Heart right ventricle (tissue), 16 donors: ENCODE measurements at places on chromosomes 5 and 9. TPM values are rescaled to one million over a fixed set of nuclear protein-coding genes. Genes with fewer than 3 reads are reported as not detected.

DNA sequence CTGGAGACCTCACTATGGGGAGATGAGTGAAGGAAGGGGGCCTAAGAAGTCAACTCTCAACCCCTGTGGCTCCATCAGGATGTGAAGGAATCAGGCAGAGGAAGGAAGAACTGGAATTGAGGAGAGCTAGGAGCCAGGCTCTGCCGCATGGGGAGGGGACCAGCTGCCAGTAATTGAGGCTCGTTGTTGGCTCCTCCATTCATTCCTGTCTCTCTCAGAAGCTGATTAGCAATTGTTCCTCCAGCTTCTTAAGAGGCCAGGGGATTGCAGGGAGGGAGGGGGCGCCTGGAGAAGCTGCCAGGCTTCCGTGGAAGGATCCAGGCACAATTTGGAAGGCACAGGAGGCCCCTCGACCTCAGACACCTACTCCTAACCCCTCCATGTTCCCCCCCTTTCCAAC is 20.5 kb upstream of the TTLL11 start:
- no peaks in the 10 kb centered on the region for H3K4me1 ChIP-seq
- no peak for DNase-seq
- no peaks in the 10 kb centered on the region for H3K36me3 ChIP-seq
- H3K27ac ChIP-seq: no peak overlapping the region

GRCh38 chr9:90175257-90175656 is 467.4 kb downstream of the DIRAS2 start:
- H3K4me1 ChIP-seq: no peaks in the 10 kb centered on the region
- no peak for DNase-seq
- no peak overlapping the region for H3K4me3 ChIP-seq
- no peak overlapping the region for H3K27ac ChIP-seq
- H3K36me3 ChIP-seq: no peaks in the 10 kb centered on the region

DNA sequence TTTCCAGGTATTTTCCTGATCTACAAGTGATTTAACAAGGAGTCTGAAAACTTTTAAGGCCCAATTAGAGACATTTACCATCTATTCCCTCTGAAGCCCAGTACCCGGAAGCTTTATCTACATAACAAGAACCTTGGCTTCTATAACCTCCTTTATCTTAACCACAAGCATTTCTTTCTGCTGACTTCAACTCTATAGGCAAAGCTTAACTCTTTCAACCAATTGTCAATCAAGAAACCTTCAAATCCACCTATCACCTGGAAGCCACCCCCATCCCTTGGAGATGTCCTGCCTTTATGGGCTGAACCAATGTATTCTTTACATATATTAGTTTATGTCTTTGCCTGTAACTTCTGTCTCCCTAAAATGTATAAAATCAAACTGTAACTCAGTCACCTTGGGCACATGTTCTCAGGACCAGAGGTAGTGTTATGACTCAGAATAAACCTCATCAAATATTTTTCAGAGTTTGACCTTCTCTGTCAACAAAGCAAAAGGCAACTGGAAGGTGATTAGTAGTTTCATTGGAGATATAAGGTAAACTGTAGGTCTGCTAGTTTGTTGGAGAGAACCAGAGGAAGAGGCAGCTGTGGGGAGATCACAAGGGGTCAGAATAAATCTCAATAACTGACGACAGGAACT is 13.0 kb upstream of the RIMOC1 start:
- H3K4me1 ChIP-seq: no peaks in the 10 kb centered on the region
- no peak overlapping the region for H3K4me3 ChIP-seq
- H3K27me3 ChIP-seq: peaks cover 3% of the 10 kb centered on the region
- no peaks in the 10 kb centered on the region for H3K36me3 ChIP-seq

- DNase-seq: no peak
- H3K4me3 ChIP-seq: no peak overlapping the region
- H3K36me3 ChIP-seq: no peaks in the 10 kb centered on the region
- no peaks in the 10 kb centered on the region for H3K27me3 ChIP-seq
- no peaks in the 10 kb centered on the region for H3K4me1 ChIP-seq
These were observed 93.5 kb downstream of the GNA14 start for GRCh38 chr9:77554586-77555105.

GRCh38 chr5:140828362-140828737 is 590 bp downstream of the PCDHA6 start:
- DNase-seq: no peak
- H3K27me3 ChIP-seq: peaks cover 98% of the 10 kb centered on the region
- H3K4me3 ChIP-seq: no peak overlapping the region
- H3K27ac ChIP-seq: no peak overlapping the region

The PHF24 gene
- total RNA-seq: 0.78 TPM

The GFI1B gene
- total RNA-seq: 0.34 TPM
